ENCODE measurements at places on chromosomes 3 and 15.

GRCh38 chr3:38610934-38611333, 38.6 kb downstream of the SCN5A start:
- H3K27ac ChIP-seq, result no peak overlapping the region
- DNase-seq, result no peak
- no peaks in the 10 kb centered on the region for H3K36me3 ChIP-seq
- peaks cover 25% of the 10 kb centered on the region for H3K27me3 ChIP-seq

DNA sequence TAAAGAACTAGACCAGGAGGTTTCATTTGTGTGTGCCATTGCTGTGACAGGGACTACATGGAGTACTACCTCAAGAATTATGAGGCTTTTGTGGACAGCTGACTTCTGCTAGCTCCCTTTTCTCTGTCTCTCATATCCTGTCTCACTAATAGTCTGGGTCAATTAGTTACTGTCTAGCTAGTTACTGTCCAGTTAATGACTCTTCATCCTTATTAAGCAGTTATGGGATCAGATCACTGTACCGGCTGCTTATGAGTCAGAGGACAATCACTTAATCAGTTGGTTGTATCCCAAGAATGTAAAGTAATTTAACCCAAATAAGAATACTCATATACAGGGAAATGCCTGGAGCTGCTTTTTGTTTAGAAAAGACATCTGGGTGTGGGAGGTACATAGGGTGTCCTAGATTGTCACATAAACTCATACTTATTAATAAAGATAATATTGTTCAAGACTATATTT, 158.0 kb downstream of the CDIN1 start:
- peak; percentile 52 for DNase-seq
- no peaks in the 10 kb centered on the region for H3K4me1 ChIP-seq
- no peaks in the 10 kb centered on the region for H3K36me3 ChIP-seq
- H3K27me3 ChIP-seq, result no peaks in the 10 kb centered on the region
- H3K4me3 ChIP-seq, result no peak overlapping the region
- H3K27ac ChIP-seq, result no peak overlapping the region

DNA sequence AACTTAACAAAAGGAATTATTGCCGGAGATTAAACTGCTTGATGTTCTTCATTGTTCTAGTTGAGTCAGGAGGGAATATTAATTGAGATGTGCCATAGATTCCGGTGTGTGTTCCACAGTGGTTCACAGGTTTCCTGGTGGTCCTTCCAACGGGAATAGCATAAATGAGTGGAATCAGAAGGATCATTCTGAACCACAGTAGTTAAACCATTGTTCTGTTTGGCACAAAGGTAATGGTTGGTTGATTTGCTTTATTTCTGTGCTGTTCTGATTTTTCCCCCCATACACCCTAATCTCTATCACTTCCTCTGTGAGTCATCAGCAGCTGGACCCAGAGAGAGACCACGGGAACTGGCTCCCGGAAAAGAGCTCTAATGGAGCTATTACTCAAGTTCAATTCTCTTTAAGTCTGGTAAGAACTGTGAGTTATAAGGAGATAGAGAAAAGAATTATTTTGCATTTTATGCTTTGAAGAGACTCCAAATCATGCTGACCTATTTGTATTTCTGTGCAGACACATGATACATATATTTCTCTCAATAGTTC, 627.2 kb downstream of the ZIC1 start:
- DNase-seq, result peak; percentile 63
- H3K4me3 ChIP-seq, result no peak overlapping the region
- H3K27me3 ChIP-seq, result no peaks in the 10 kb centered on the region
- no peak overlapping the region for H3K27ac ChIP-seq
- H3K4me1 ChIP-seq, result no peaks in the 10 kb centered on the region

DNA sequence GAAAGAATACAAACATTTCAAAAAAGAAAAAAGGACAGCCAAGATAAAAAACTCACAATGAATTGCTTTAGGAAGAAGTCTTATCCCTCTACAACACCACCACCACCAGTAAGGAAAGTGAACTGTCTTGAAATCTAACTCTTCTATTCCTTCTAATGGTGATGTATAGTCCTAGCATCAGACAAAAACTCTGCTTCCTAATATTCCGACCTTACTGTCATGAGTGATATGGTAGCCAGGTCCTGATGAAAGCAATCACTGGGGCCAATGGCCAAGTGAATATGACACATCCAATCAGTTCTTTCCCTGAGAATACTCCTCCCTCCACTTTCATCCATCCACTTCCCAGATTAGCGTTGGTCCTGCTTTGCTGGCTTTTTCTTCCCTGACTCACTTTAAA, 14.8 kb downstream of the GK5 start:
- no peak overlapping the region for H3K27ac ChIP-seq
- peak; percentile 41 for DNase-seq
- H3K27me3 ChIP-seq, result no peaks in the 10 kb centered on the region
- peaks cover 65% of the 10 kb centered on the region for H3K36me3 ChIP-seq
- no peaks in the 10 kb centered on the region for H3K4me1 ChIP-seq
- peak overlapping the region; percentile 54 for H3K4me3 ChIP-seq

GRCh38 chr3:112476346-112476745, 22.9 kb downstream of the BTLA start:
- DNase-seq, result no peak
- no peaks in the 10 kb centered on the region for H3K36me3 ChIP-seq
- no peak overlapping the region for H3K27ac ChIP-seq
- H3K27me3 ChIP-seq, result no peaks in the 10 kb centered on the region
- no peak overlapping the region for H3K4me3 ChIP-seq

DNA sequence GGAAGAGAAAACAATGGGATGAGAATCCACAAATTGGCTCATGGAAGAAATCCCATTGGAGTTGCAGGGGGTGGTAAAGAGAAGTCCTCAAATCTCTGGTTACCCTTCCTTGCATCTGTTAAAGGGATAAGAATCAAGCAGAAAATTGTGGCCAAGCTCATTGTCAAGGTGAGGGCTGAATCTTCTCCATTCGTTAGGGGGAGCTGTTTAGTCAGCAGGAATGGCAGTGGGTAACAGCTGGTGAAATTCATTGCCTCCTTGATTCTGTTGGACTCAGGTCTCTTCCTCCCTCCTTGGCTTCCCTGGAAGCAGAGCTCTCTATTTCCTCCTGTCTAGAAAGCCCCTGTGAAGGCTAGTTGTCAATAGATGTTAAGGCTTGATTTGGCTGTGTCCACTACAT, 343.1 kb upstream of the SEMA6D start:
- H3K4me3 ChIP-seq, result no peak overlapping the region
- no peaks in the 10 kb centered on the region for H3K4me1 ChIP-seq
- H3K27ac ChIP-seq, result no peak overlapping the region
- no peaks in the 10 kb centered on the region for H3K36me3 ChIP-seq

- H3K27me3 ChIP-seq, result no peaks in the 10 kb centered on the region
- no peak overlapping the region for H3K27ac ChIP-seq
- no peaks in the 10 kb centered on the region for H3K4me1 ChIP-seq
- DNase-seq, result no peak
- H3K36me3 ChIP-seq, result no peaks in the 10 kb centered on the region
These were observed 160.0 kb upstream of the PRICKLE2 start for GRCh38 chr3:64385277-64385676.
